Fibroblast of lung (primary cell): ENCODE measurements at places on chromosomes 2 and 18. TPM values are rescaled to one million over a fixed set of nuclear protein-coding genes. Genes with fewer than 3 reads are reported as not detected.

- H3K27ac ChIP-seq: no peak overlapping the region
- H3K4me1 ChIP-seq: peaks cover 24% of the 10 kb centered on the region
- no peak for DNase-seq
- no peaks in the 10 kb centered on the region for H3K27me3 ChIP-seq
- no peaks in the 10 kb centered on the region for H3K36me3 ChIP-seq
Observed at GRCh38 chr18:48988508-48989303, 37.9 kb upstream of the SMAD7 start.

- H3K27ac ChIP-seq: no peak overlapping the region
- H3K36me3 ChIP-seq: no peaks in the 10 kb centered on the region
- H3K4me1 ChIP-seq: no peaks in the 10 kb centered on the region
- DNase-seq: no peak
- no peaks in the 10 kb centered on the region for H3K27me3 ChIP-seq
Observed at GRCh38 chr2:121919803-121920202, 164.4 kb downstream of the TSN start.

DNA sequence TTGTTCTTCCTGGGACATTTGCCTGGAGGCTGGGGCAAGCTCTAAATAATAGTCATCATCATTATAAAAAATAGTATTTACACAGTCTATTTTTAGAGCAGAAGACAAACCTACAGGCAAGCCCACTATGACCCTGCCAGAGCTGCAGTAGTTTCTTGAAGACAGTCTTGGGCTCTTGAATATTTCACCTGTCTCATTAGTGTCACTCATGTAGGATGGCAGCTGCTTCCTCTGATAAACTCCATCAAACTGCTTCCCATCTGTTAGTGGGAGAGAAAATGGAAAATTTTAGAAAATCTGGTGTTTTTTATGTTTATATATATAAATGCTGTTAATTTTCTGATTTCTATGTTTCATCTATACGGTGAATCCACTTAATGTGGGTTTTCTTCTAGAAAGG lies 8.5 kb upstream of the CYRIA start:
- no peak overlapping the region for H3K4me3 ChIP-seq
- no peaks in the 10 kb centered on the region for H3K27me3 ChIP-seq

- H3K36me3 ChIP-seq: no peaks in the 10 kb centered on the region
- peaks cover 2% of the 10 kb centered on the region for H3K27me3 ChIP-seq
- no peak overlapping the region for H3K4me3 ChIP-seq
- no peaks in the 10 kb centered on the region for H3K4me1 ChIP-seq
Observed at GRCh38 chr2:30334762-30335363, 103.5 kb downstream of the LBH start.

DNA sequence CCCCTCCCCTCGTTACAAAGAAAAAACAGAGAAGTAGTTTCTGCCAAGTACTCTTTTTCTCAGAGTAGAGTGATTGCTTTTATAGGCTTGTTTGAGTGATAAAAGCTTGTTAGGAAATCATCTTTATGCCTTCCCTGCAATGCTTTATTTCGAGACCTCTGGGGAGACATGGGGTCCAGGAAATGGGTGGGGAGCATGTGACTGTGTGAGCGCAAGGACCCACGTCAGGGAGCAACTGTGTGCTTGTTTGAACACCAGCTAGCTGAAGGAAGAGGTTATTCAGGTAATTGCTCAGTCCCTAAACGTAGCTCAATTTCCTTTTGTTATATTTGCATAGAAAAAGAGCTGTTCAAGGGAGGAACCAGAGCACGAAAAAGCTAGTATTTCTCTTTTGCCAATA lies 187.3 kb downstream of the FAM210A start:
- H3K27ac ChIP-seq: no peak overlapping the region
- no peak for DNase-seq
- H3K36me3 ChIP-seq: no peaks in the 10 kb centered on the region
- no peak overlapping the region for H3K4me3 ChIP-seq

DNA sequence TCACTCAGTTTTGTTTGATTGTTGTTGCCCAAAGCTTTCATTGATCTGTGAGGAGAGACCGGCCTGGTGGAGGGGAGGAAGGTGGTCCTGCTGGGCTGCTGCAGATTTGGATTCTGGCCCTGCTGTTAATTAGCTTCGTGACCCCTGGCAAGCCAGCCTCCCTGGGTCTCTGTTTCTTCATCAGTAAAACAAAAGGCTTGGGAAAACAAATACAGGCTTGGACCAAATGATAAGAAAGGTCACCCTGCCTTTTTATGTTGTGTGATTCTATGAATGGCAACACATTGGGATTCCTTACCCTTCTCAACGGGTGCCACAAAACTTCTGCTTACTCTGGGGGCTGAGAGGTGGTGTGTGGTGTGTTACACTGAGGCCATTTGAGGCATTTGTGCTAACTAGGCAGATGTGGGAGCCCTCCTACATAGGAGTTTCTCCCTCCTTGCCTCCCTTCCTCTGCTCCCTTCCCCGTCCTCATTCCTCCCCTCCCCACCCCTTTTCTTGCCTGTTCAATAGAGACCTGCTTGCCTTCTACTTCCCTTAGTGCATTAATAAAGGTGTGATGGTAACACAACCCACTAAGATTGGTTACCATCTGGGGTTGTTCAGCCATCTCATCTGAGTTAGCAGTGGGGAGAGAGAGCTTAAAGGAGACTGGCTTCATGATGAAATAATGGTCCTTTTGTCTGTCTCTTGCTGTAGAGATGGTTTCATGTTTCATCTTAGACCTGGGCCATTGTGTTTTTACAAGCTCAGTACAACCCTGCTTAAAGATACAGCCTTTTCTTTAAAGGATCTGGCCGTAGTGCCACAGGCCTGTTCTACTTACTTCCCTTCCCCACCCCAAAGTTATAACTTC lies 96.2 kb downstream of the TANC1 start:
- peak; percentile 38 for DNase-seq
- peaks cover 12% of the 10 kb centered on the region for H3K4me1 ChIP-seq
- no peak overlapping the region for H3K27ac ChIP-seq
- no peak overlapping the region for H3K4me3 ChIP-seq
- no peaks in the 10 kb centered on the region for H3K27me3 ChIP-seq

DNA sequence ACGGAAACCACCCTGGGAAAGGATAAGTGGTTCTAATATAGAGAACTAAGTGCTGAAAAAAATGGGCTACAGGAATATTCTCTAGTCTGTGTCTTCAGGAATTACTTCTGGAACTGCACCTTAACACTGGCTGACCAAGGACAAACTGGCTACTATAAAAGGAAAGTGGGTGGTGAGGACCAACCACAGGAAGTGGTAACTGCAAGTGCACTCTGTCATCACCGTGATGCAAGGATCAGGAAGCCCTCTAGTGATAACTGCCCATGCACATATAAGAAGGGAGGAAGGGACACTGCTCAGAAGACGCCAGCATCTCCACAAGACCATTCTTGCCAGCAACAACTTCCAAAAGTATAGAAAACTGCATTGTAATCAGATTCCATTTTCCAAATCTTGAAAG lies 424.4 kb upstream of the RGPD4 start:
- H3K4me1 ChIP-seq: no peaks in the 10 kb centered on the region
- H3K36me3 ChIP-seq: no peaks in the 10 kb centered on the region
- H3K27me3 ChIP-seq: no peaks in the 10 kb centered on the region
- no peak overlapping the region for H3K4me3 ChIP-seq
- no peak overlapping the region for H3K27ac ChIP-seq

DNA sequence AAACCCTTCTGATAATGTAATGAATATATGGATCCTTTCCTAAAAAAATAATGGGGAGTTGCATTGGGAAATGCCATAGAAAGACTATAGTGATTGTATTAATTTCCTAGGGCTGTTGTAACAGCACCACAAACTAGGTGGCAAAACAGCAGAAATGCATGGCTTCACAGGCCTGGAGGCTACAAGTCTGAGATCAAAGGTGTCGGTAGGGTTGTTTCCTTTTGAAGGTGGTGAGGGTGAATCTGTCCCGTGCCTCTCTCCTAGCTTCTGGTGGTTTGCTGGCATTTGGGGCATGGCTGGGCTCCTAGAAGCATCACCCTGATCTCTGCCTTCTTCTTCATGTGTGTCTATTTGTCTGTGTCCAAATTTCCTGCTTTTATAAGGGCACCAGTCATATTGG lies 149.7 kb downstream of the INHBB start:
- H3K27me3 ChIP-seq: peaks cover 5% of the 10 kb centered on the region
- H3K27ac ChIP-seq: no peak overlapping the region
- H3K4me1 ChIP-seq: no peaks in the 10 kb centered on the region

DNA sequence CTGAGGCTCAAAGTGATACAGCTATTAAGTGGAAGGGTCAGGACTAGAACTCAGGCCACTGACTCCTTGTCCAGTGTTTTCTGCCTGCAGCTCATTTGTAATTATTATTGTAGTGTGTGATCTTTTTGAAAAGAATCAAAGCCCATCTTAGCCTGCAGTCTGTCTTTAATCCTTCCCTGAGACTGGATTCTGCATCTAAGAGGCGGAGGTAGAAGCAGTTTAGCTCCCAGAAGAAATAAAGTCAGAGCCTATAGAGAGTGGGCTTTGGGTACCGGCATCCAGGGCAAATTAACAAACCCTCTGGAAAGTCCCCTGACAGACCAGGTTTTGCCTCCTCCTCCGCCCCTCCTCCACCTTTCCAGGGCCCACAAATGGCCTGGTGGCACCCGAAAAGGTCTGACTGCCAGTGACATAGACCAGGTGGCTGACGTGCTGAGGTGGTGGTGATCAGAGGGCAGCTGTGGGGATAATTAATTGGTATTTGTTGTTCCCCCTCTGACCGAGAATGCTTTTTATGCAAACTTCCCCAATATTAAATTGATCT lies 2.2 kb upstream of the RAX start:
- DNase-seq: no peak
- H3K27me3 ChIP-seq: peaks cover 68% of the 10 kb centered on the region
- no peak overlapping the region for H3K4me3 ChIP-seq
- H3K36me3 ChIP-seq: no peaks in the 10 kb centered on the region

DRC1 gene
- under 0.01 and 0.26 TPM in 2 replicates for total RNA-seq

KCNK3 gene
- total RNA-seq: under 0.01 and 0.26 TPM in 2 replicates

DPY30 gene
- total RNA-seq: 50.5 and 69.9 TPM in 2 replicates
